ENCODE measurements at places on chromosomes 6 and 20.

- no peak for DNase-seq
These were observed 108.5 kb upstream of the ARMC2 start for GRCh38 chr6:108739496-108740330.

- no peak for DNase-seq
These were observed 1.6 kb downstream of the TOX2 start for GRCh38 chr20:43916073-43916880.

DNA sequence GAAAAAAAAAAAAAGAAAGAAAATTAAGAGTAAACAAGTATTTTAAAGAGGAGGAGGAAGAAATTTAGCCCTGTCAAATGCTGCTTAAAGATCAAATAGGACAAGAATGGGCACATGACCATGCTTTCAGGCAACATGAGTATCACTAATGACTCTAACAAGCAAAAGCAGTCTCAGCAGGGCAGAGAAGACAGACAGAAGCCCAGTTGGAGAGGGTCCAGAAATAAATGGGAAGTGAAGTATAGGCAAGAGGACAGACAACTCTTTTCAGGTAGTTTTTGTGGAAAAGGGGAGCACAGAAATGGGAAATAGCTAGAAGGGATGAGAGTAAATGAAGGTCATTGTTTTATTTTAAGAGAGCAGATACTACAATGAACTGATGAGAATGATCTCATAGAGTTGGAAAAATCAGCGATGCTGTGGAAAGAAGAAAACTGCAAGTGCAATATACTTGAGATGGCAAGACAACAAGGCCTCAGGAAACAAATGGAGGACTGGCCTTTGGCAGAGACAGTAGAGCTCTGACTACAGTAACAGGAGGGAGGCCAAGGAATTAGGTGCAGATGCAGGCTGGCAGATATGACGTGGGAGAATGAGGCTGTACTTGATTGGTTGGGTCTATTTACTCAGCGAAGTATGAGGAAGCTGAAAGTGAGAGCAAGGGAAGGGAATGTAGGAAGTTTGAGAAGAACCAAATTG is 40.3 kb downstream of the KIF6 start:
- no peak for DNase-seq

DNA sequence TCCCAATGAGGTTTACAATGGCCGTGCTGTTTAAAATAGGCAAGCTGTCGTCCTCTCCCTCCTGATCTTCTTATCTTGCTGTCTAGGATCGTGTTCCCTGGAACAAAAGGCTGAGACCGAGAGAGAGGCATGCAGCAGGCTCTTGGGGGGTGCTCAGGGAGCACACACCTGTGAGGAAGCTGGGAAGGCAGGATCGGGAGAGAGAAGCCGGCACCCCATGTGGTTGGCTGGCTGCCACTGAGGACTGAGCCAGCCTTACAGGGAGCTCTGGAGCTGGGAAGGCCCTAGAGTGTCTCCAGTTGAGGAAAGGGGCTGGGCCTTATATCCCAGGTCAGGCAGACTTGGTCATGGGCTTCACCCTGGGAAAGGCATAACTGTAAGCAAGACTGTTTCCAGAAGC is 184.2 kb downstream of the LY86 start:
- no peak for DNase-seq

Measured in esophagus muscularis mucosa (tissue), 4 donors.